GM23338 (cell line): ENCODE measurements at places on chromosomes 4 and X.

DNA sequence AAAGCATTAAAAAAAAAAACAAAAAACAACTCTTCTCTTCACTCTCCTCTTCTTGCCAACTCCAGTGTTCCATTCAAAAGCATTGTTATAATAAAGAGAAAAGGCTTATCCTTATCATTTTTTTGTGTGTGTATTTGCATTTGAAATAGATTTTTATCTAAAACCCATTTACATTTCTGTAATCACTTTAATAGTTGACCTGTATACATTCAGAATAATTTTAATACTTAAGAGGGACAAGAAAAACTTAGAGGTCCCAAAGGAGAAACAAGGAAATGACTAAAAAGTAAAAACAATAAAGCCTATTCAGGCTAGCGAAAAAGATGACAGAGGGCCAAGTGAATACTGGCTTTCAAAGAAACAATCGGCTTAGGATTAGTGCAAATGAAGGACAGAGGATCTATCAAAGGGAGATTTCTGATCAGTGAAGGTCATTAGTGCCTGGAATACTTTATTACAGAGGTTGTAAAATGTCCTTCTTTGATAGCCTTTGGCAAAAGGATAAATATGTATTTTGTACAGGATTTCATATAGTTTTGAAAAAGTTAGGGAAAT lies 808.3 kb downstream of the RPA4 start:
- no peak for DNase-seq
- H3K27ac ChIP-seq = 0 out of 2 replicates have a peak overlapping the region, but pooled peaks have one; percentile 53
- no peaks in the 10 kb centered on the region for H3K27me3 ChIP-seq
- no peaks in the 10 kb centered on the region for H3K36me3 ChIP-seq
- peaks cover 23% of the 10 kb centered on the region for H3K4me1 ChIP-seq

- no peaks in the 10 kb centered on the region for H3K36me3 ChIP-seq
- no peaks in the 10 kb centered on the region for H3K27me3 ChIP-seq
- H3K27ac ChIP-seq = no peak overlapping the region
- no peak for DNase-seq
- H3K4me3 ChIP-seq = no peak overlapping the region
- H3K4me1 ChIP-seq = no peaks in the 10 kb centered on the region
These were observed 1329.5 kb upstream of the TENM3 start for GRCh38 chr4:180913750-180914149.

DNA sequence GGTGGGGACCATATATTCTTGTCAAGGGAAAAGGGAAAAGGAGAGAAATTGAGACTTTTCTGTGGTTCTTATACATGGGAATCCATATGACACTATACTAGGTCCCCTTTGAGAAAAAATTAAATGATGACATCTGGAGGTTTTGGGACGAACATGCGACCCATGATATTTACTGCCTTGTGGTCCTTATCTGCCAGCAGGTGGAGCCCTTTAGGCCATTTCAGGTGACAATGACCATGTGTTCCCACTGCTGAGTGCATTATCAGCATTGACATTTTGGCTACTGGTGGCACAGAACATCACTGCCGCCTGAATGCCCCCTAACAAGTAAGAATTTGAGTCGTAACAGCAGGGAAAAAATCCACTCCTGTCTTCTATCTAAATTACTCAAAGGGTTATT lies 843.4 kb downstream of the FSTL5 start:
- H3K4me3 ChIP-seq = no peak overlapping the region
- H3K27me3 ChIP-seq = no peaks in the 10 kb centered on the region
- no peaks in the 10 kb centered on the region for H3K4me1 ChIP-seq
- H3K36me3 ChIP-seq = no peaks in the 10 kb centered on the region
- DNase-seq = peak; percentile 69

DNA sequence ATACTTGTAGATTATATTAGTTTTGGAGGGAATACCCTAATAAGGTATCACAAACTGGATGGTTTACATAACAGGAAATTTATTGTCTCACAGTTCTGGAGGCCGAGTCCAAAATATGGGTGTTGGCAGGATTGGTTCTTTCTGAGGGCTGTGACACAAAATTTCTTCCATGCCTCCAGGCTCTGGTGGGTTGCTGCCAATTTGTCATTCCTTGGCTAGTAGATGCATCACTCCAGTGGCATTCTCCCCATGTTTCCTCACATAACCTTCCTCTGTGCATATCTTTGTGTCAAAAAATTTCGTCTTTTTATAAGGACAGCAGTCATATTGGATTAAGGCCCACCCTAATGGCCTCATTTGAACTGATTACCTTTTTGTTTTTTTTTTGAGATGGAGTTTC lies 49.3 kb downstream of the APELA start:
- no peak overlapping the region for H3K27ac ChIP-seq
- no peaks in the 10 kb centered on the region for H3K27me3 ChIP-seq
- DNase-seq = no peak
- no peak overlapping the region for H3K4me3 ChIP-seq
- no peaks in the 10 kb centered on the region for H3K36me3 ChIP-seq

DNA sequence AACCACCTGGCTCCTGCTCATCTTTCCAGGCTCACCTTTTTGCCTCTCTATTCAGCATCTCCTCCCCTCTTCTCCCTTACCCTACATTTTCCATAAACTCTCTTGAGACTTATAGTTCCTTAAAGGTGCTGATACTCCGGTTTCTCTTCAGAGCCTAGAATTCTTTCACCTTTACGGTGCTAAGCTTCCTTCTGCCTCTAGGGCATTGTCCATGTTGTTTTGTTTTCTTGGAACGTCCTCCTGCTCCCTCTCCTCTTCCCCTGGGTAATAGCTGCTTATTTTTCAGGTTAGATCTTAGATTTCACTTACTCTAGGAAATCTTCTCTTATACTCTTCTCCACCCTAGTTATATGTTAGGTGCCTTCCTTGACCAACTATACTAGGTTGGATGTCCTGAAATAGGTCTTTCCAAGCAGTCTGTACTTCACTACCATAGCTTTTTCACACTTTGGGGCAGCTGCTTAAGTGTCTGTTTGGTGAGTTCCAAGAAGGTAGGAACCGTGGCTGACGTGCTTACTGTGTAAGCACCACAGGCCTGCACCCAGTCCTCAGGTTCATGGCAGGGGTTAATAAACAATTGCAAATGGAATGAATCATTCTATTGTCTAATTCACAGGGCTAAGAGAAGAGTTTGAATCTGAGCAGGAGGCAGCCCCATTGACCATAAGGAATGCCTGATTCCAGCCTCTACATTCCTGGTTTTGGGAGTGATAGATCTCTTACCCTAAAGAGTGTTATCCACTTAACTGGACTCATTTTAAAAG lies 227.5 kb downstream of the MGST2 start:
- H3K27me3 ChIP-seq = no peaks in the 10 kb centered on the region
- no peaks in the 10 kb centered on the region for H3K36me3 ChIP-seq

DNA sequence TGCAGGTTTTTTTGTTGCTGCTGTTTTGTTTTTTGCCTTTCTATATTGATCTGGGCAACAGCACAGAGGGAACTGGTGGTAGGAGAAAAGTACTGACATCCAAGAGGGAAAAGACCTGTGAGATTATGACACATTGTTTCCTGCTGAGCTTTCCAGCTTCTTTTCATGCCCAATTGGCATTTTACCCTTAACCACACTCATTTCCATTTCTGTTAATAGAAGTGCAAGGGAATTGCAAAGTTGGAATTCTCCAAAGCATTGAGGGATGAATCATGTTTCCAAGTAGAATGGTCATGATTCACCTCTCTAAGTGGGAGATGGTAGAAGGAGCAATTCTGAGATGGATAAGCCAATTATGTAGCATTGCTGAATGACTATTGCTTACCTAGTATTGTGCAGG lies 161.5 kb downstream of the PPARGC1A start:
- H3K36me3 ChIP-seq = no peaks in the 10 kb centered on the region
- H3K27ac ChIP-seq = no peak overlapping the region
- no peak overlapping the region for H3K4me3 ChIP-seq

DNA sequence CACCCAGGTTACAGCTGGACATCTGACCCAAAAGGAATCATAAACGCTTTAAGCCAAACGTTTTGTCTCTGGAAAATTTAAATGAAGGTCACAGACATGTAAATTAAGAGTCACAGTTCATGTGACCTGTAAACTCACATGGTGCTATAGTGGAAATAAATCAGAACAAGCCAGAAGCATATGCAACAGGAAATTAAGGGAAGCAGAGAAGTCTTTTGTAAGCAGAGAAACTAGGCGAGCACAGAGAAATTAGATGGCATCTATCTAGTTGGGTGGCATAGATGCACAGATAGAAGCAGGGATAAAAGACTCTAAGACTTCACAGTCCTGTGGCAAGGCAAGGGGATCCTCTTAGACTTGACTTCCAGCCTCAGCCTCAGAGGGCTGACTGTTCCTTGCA lies 264.8 kb downstream of the GASK1B start:
- H3K27me3 ChIP-seq = no peaks in the 10 kb centered on the region
- no peak overlapping the region for H3K4me3 ChIP-seq
- H3K4me1 ChIP-seq = no peaks in the 10 kb centered on the region
- H3K27ac ChIP-seq = no peak overlapping the region
- no peak for DNase-seq
